ENCODE measurements at places on chromosomes 1 and 21.
A peak's percentile ranks its signal among the peaks of the same experiment; 100 is the strongest.

DNA sequence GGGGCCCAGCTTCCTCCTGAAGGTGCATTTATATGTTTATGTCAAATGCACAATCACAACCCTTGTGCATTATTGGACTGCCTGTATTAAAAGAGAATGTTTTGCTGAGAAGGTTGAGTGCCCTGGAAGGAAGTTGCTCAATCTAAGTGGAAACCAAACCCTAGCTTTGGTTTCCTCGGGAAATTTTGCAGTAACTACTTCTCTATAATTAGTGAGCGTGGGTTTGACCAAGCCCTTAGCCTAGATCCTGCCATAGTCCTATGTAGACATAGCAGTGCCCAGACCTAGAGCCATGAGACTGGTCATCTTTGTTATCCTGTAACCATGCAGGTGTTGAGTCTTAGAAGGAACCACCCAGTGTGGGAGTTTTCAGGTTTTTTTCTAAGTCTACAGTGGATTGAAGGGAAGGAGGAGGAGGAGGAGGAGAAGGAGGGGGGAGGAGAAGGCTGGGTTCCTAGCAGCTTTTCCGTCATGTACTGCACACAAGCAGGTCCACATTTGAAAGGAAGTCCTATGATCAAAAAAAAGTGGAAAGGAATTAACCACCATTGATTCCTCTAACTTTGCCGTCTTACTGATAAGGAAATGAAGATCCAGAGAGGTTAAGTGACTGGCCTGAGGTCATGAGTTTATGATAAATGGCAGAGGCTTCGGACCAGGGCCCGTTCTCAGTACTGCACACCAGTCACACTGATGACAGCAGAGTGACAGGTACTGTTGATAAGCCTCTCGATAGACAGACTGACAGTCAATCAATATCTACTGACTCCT, 72.2 kb upstream of the LYST start:
- DNase-seq: peak; percentile 95

DNA sequence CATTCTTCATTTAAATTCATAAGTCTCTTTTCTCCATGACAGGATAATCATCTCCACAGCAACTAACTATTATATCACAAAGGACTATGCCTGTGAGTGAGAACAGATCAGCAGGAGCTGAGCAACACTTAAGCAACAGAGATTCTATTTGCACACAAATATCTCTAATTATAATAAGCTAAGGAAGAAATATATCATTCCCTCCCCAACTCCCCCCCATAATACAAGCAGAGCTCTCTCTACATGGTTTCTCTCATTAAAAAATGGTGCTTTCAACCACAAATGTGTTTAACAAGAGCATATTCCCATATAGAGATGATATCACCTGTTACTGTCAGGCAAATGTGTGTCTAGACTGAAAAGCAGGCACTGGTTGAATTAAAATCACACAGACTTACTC, 34.5 kb upstream of the NIBAN1 start:
- no peak for DNase-seq

DNA sequence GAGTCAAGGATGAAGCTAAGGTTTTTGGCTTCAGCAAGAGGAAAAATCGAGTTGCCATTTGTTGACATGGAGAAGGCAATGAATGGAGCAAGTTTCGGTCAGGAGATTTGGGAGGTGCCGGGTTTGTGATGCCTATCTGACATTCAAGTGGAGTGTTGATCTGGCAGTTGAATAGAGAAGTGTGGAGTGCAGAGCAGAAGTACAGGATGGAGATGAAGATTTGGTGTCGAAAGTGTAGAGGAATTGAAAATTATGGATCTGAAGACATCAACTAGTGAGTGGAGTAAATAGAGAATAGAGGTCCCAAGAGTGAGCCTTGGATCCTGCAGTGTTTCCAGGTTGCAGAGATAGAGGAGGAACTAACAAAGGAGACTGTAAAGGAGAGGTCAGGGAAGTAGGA, 25.9 kb downstream of the CITED4 start:
- no peak for DNase-seq

DNA sequence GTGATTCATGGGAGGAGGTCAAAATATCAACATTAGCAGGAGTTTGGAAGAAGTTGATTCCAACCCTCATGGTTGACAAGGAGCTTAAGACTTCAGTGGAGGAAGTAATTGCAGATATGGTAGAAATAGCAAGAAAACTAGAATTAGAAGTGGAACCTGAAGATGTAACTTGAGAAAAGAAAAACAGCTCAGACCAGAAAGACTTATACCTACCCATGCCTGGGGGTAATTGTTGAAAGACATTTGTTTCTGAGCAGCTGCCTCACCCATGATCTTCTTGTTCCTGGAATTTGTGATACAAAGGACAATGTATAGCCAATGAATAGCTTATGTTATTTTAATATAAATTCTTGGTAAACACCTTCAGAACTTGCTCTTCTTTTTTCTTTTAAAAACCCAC, 128.6 kb downstream of the LRIG2 start:
- DNase-seq: no peak

- DNase-seq: no peak
These were observed 4.9 kb downstream of the CEP104 start for GRCh38 chr1:3852091-3852490.

DNA sequence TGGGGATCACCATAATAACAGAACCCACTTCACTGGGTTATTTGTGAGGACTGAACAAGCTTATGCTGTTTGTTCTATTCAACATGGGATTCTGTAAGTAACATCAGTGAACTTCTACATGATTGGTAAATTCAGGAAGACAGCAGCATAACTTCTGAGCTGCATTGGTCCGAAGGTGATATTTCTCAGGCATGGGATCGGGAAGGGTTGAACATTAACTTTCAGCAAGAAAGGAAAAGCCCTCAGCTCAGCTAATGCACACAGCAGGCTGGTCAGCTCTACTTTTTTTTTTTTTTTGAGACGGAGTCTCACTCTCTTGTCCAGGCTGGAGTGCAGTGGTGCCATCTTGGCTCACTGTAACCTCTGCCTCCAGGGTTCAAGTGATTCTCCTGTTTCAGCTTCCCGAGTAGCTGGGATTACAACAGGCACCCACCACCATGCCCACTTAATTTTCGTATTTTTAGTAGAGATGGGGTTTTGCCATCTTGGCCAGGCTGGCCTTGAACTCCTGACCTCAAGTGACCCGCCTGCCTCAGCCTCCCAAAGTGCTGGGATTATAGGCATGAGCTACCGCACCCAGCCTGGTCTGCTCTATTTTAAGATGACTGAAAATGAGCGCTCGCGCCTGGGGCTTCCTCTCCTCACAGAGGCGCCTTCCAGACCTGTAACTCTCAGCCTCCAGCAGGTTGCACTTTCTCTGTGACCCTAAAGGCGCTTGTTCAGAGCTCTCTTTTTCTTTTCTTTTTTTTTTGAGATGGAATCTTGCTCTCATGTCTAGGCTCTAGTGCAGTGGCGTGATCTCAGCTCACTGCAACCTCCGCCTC, 42.2 kb downstream of the ECE1 start:
- no peak for DNase-seq

Data from CD14-positive monocyte (primary cell).